ENCODE measurements at places on chromosomes 6 and 20.

DNA sequence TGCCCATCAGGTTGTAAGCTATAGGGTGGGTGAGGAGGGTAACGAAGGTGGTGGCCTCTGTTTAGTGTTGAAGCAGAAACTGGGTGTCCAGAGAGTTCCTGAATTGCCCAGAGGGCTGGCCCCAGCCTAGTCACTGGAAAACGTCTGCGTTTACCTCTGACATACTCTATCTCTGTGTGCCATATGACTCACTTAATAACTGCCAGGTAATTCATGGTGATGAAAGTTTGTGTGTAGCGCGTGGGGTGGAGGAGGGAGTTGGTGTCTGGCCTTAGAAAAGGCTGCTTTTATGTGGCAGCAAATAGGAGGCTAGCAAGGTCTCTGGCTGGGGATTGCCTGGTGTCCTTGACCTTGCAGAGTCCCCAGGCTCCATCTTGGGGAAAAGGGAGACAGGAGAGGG lies 47.3 kb downstream of the SLC35D3 start:
- no peak for DNase-seq

DNA sequence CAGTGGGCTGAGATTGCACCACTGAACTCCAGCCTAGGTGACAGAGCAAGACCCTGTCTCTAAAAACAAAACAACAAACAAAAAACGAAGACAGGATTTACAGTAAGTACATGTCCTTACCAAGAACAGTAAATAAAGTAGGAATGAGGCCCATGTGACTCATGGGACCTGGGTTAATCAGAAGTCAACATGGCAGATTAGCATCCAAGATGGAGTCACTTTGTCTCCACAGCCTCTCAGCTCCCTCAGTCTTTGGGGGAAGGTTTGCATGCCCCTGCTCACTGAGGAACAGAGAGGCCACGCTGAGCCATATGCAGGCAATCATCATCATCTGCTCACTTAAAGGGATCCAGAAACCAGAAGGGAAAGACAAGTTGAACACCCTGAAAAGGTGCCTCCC lies 7.8 kb upstream of the MUC22 start:
- DNase-seq: no peak

- no peak for DNase-seq
Measured at GRCh38 chr6:97136626-97137358, 146.2 kb downstream of the MMS22L start.

DNA sequence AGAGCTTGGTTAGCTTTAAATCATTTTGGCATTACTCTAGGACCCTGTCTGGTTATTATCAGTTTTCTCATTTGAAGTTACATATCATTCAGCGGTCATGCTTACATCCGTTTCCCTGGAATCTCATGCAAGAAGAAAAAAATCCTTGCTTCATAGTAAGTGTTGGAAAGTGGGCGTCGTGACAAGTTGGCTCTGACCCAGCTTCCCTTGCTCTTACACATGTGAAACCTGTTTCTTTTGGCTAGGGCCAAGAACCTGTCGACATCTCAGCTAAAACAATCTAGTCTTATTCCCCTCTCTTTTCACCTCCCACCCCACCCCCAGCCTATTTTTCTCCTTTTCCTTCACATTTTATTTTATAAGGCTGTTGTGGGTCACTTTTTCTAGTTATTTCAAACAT lies 45.5 kb downstream of the ANKS1A start:
- no peak for DNase-seq

- DNase-seq: no peak
Measured at GRCh38 chr6:26367114-26367513, 2.1 kb downstream of the BTN3A2 start.

DNA sequence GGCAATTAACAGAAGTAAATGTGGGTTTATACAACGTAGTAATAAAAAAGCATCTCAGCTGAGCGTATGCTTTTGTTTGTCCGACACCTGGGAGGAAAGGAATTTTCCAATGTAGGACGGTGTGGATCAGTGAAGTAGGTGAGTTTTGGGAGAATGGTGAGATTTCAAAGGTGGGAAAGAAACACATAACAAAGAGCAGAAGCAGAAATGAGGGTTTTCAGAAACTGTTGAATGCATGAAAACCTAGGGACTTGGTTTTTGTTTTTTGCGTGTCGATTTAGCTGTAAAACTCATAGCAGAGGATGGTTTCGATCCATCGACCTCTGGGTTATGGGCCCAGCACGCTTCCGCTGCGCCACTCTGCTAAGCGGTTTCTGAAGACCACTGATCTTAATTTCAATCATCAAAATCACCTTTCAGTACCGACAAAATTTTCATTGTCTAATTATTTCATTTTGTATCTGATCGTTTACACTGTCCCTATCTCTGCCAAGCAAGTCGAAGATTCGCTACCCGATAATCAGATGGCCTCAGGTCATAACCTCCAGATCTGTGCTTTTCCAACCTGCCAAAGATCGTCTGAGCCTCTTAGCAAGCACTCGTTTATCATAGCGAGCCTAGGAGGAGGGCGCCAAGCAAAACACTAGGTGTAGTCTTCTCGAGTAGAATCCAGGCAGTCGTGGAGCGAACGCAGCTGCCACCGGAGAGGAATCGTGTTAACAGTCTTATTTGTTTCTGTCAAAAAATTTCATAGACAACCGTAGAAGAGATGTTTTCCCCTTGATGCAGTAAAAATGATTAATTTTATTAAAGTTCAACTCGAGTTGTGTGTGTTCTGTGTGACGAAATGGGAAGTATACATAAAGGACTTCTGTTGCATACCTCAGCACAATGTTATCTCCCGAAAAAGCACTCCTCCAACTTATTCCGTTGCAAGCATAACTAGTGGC lies 20.9 kb upstream of the POM121L2 start:
- no peak for DNase-seq

Data from stimulated activated CD8-positive, alpha-beta memory T cell treated with anti-CD3 and anti-CD28 coated beads, Interleukin-2, amount 100 ng/mL, for 1 hour (primary cell).